ENCODE measurements at places on chromosomes 2 and 18. TPM values are rescaled to one million over a fixed set of nuclear protein-coding genes. Genes with fewer than 3 reads are reported as not detected.

DNA sequence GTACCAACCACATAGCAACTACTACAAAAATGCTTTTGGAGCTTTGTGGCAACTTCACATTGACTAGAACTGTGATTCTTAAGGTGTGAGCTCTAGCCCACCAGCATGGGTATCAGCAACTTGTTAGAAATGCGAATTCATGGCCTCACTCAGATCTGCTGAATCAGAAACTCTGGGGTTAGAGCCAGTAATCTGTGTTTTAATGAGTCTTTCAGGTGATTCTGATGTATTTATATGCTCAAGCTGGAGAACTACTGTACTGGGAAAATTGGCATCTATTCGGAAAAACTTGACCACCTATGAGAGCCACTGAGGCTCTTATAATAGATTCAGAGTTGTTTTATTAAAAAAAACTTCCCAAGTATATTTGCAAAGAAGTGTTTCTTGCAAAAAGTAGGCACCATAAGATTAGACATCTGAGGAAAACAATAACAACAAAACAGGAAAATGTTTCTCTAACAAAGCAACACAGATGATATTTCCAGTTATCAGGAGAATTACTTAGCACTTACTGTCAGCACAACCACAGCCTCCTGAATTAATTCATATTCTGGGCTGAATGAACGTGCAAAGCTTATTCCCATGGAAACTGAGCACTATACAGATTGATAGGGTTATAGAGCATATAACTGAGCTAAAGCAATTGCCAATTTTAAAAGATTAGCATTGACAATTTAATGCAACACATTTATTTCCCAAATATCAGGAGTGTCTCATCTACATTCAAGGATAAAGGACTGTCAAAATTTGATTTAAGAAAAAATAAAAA is 71.6 kb downstream of the NCKAP5 start:
- no peak for DNase-seq
- no peaks in the 10 kb centered on the region for H3K4me1 ChIP-seq

DNA sequence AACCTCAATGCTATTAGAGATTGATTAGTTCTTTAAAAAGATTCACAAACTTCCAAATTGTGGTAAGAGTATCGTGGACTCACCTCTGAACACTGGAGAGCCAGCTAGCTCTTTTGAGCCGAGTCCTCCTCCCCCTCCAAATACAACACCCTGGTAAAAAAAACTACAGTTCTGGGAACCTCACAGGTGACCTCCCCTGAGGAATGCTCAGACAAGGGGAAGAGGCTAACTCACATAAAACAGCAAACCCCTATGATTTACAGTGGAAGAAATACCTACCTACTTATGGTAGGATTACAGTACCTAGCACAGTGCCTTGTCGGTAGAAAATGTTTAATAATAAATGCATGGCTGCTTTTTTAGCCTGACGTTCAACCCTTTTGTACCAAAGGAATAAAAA is 8.4 kb downstream of the ZNF24 start:
- H3K4me1 ChIP-seq, result no peaks in the 10 kb centered on the region
- H3K36me3 ChIP-seq, result peaks cover 21% of the 10 kb centered on the region
- H3K27me3 ChIP-seq, result no peaks in the 10 kb centered on the region
- no peak overlapping the region for H3K27ac ChIP-seq
- H3K4me3 ChIP-seq, result no peak overlapping the region

GRCh38 chr2:199309973-199310372 is 147.8 kb downstream of the SATB2 start:
- peaks cover 2% of the 10 kb centered on the region for H3K36me3 ChIP-seq
- H3K4me1 ChIP-seq, result no peaks in the 10 kb centered on the region
- no peaks in the 10 kb centered on the region for H3K27me3 ChIP-seq
- DNase-seq, result no peak
- no peak overlapping the region for H3K4me3 ChIP-seq

GRCh38 chr2:157866202-157866601 is 9.9 kb downstream of the ACVR1 start:
- H3K4me1 ChIP-seq, result no peaks in the 10 kb centered on the region
- H3K4me3 ChIP-seq, result no peak overlapping the region
- H3K27me3 ChIP-seq, result no peaks in the 10 kb centered on the region
- H3K27ac ChIP-seq, result no peak overlapping the region

- H3K27me3 ChIP-seq, result no peaks in the 10 kb centered on the region
- H3K36me3 ChIP-seq, result no peaks in the 10 kb centered on the region
- no peaks in the 10 kb centered on the region for H3K4me1 ChIP-seq
- no peak for DNase-seq
Observed at GRCh38 chr18:39441648-39442047, 1876.0 kb upstream of the CELF4 start.

The TDRD15 gene
- total RNA-seq, result not detected
